Hair follicular keratinocyte (primary cell): ENCODE measurements at places on chromosomes 7 and 10. TPM values are rescaled to one million over a fixed set of nuclear protein-coding genes. Genes with fewer than 3 reads are reported as not detected.

NYAP1 gene
- 4.3 and 4.8 TPM in 2 replicates for total RNA-seq

SEMA3C gene
- total RNA-seq: 111 and 250 TPM in 2 replicates

CEP55 gene
- 22.7 and 63.8 TPM in 2 replicates for total RNA-seq

CFAP58 gene
- total RNA-seq: 0.55 and 1.1 TPM in 2 replicates

GPR26 gene
- not detected in 2 replicates for total RNA-seq

GJD4 gene
- not detected in 2 replicates for total RNA-seq

VWDE gene
- not detected in 2 replicates for total RNA-seq

PLXNA4 gene
- total RNA-seq: under 0.01 TPM in 1 of 2 replicates, not detected in the other

GTF2IRD1 gene
- total RNA-seq: 12.5 and 14.4 TPM in 2 replicates

PPP1R17 gene
- not detected in 2 replicates for total RNA-seq
